ENCODE measurements at places on chromosomes 6 and 20.
A peak's percentile ranks its signal among the peaks of the same experiment; 100 is the strongest.

- no peak for DNase-seq
Observed at GRCh38 chr6:39111280-39111679, 3.7 kb downstream of the SAYSD1 start.

DNA sequence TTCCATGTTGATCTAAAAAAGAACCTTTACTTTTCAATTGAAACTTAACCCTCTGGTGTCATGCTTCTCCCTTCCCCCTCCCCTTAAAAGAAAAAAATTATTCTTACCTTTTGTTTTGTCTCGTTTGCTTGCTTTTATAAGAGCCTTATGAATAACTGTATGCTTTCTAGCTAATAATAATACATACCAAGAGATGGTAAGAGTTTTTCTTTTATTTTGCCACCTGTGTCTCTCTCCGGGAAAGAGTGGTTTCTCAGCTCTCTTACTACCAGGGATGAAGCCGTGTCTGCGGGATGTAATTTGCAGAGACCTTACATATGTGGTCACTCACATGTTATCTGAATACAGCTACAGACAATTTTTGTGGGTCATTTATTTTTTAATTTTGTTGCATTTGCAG, 7.7 kb downstream of the STX16 start:
- DNase-seq: no peak

GRCh38 chr6:144929262-144929661, 644.1 kb downstream of the UTRN start:
- no peak for DNase-seq

DNA sequence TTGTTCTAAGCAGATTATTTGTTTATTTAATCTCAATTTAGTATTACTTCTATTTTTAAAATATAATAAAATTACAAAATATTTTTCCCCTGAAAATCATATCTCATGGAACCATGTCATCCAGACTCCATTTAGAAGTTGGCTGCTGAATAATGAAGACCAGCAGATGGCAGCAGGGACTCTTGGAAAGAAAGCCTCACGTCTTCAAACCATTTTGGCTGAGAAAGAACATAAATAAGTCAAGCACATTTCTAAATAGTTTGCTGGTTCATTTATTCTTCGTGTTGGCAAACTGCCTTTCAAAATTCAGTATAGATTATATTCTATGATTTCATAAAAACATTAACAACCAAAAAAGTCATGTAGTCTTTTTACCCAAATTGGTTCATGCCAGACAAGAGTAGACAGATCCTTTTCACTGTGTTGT, 71.7 kb downstream of the RCAN2 start:
- peak; percentile 68 for DNase-seq

DNA sequence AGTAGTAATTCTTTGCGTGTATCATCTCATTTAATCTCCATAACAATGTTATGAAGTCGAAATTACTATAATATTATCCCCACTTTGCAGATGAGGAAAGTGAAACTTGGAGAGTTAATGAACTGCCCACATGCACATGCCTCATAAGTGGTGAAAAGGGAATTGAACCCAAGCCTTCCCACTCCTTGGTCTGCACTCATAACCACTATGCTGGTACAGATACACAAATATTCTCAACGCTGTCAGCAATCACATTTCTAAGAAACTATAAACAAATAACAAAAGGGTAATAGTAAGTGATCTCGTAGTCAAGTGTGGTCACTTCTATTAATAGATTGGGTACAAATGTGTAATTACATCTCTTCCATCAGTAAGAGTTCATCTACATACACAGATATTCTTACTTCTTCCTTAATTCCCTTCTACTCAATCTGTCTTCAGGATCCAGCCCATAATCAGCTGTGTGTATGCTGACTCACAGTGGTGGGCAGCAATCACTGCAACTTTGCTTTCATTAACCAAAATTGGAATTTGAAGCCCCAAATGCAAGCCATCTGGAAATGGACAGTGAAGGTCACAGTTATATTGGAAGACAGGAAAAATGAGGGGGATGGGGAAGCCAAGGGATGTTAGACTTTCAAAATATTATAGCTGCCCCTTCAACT, 6.6 kb downstream of the PRSS35 start:
- no peak for DNase-seq

- DNase-seq: no peak
Observed at GRCh38 chr6:150201772-150202329, 59.0 kb downstream of the PPP1R14C start.

DNA sequence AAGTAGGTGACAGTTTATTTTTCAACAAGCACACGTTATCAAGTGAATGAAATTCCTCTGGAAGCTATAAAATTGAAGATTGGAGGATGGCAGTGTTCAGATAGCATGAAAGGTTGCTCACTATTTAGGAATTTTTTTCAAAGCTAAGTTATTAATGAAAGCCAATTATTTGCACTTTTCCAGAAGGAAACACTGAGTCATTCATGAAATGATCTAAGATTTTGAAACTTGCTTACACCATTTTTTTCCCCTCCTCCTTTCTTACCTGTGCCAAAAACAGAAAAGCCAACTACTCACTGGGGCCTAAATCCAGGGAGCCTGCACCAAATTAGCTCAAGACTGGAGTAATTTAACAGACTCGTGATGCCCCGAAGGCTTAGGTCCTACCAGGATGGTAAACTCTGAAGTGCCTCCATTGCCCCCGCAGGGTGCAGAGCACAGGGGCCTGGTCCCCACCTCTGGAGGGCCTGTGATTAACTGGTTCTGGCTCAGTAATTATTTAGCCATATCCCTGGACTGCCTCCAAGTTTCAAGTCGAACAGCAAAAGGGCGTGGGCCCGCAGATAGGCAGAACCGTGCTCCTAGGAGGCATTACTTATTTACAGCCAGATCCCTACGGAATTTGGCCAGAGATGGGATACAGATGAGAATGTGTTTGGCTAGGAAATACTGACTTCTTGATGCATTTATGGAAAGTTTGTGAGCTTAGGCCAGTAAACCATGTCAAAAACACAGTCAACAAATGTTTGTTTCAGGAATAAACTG, 28.0 kb upstream of the ZNF217 start:
- DNase-seq: no peak

DNA sequence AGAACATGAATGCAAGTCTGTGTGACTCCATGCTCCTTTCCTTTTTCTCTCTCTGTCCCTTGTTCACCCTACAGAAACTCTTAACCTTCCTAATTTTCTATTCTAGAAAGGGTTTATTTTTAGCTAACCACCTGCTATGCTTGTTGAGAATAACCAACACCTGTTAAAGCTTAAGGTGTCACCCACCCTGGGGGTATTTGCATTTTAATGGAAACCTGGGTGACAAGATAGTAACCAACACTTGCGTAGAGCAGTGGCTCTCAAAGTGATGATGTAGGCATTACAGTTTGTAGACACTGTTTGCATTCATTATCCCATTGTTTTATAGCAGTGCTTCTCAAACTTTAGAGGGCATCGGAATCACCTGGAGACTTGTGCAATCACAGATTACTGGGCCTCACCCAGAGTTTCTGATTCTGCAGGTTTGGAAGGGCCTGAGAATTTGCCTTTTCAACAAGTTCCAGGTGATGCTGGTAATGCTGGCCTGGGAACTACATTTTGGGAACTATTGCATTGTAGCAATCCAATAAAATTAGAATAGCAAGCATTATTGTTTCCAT, 114.4 kb upstream of the ARMC2 start:
- no peak for DNase-seq

- no peak for DNase-seq
Observed at GRCh38 chr20:12581644-12582289, 427.0 kb upstream of the SPTLC3 start.

DNA sequence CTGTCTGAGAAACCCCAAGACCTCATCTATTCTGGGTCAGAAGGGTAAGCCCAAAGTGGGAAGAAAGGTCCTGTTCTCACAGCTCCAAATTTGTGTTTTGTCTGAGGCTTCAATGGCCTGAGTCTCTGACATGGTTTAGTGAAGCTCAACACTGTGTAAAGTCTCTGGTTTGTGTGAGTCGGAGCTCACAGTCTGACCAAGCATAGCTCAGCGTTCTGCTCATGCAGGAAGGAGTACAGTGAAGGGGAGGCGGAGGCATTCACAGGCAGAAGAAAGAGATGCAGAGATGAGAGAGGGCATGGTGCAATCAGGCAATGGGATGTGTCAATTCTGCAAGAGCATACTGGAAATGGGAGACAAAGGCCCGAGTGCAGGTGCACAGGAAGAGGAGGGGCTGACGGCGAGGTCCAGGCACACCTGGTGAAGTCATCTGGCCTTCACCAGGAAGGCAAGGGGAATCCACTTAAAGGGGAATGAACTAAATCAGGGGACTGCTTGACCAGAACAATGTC, 463.0 kb upstream of the AGPAT4 start:
- no peak for DNase-seq

GRCh38 chr20:31818376-31818908, 714 bp upstream of the MYLK2 start:
- no peak for DNase-seq

GRCh38 chr6:80338201-80338836, 231.8 kb downstream of the BCKDHB start:
- DNase-seq: peak; percentile 93

- no peak for DNase-seq
Observed at GRCh38 chr6:34114695-34115402, 31.0 kb downstream of the GRM4 start.

GRCh38 chr6:57173056-57173885, 1.1 kb downstream of the BAG2 start:
- DNase-seq: peak; percentile 34

GRCh38 chr6:90893400-90893799, 306.5 kb upstream of the MAP3K7 start:
- no peak for DNase-seq

GRCh38 chr6:32175322-32175710, 568 bp downstream of the AGPAT1 start:
- DNase-seq: no peak

GRCh38 chr6:155022721-155023120, 27.6 kb downstream of the TIAM2 start:
- no peak for DNase-seq

DNA sequence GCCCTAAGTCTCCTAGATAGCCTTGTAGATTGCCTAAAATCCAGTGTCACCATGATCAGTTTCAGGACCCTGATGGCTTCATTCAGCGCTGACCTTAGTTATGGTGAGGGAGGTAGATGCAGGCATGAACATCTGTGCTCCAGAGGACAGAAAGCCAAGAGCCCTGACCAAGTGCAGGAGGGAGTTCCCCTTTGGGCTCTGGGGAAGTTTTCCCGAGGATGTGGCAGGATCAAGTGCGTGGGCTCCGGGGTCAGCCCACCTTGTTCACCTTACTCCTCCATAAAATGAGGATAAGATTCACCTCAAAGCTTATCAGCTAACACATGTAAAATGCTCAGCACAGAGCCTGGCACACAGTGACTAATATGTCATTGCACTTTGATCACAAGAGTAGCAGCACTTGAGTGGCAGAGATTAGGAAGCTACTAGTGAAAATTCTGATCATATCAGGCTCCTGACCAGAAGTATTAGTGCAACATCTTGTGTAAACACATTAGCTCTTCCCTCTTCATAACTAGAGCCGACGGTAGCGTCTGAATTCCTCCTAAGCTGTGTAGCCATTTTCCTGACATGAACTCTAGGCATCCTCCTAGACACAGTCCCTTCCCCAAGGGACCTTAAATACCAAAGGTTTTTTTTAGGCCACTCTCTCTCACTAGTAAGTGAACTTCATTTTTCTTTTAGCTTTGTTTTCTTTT, 125.2 kb downstream of the SULF2 start:
- DNase-seq: no peak

GRCh38 chr6:116330511-116330910, 40.2 kb upstream of the DSE start:
- no peak for DNase-seq

GRCh38 chr6:159700970-159701369, 7.9 kb upstream of the SOD2 start:
- no peak for DNase-seq

GRCh38 chr6:45003387-45003786, 324.7 kb upstream of the RUNX2 start:
- no peak for DNase-seq

- DNase-seq: no peak
Observed at GRCh38 chr6:136886091-136886490, 36.0 kb upstream of the SLC35D3 start.

DNA sequence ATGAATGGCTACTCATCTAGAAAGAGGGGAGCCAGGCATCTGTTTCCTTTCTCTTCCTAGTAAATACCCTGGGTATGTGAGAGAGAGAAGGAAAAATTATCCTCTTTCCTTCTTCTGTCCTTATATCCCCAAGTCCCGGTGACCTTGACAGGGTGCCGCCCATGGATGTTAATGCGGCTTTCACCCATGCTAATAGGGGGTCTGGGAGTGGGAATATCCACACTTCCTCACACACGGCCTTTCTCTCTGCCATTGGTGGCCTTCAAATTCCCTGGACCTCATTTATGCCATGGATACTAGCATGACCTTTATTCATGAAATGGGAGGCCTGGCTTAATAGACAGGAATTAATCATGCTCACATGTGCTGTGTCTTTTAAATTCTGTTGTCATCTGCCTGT, 159.0 kb upstream of the NOX3 start:
- no peak for DNase-seq

DNA sequence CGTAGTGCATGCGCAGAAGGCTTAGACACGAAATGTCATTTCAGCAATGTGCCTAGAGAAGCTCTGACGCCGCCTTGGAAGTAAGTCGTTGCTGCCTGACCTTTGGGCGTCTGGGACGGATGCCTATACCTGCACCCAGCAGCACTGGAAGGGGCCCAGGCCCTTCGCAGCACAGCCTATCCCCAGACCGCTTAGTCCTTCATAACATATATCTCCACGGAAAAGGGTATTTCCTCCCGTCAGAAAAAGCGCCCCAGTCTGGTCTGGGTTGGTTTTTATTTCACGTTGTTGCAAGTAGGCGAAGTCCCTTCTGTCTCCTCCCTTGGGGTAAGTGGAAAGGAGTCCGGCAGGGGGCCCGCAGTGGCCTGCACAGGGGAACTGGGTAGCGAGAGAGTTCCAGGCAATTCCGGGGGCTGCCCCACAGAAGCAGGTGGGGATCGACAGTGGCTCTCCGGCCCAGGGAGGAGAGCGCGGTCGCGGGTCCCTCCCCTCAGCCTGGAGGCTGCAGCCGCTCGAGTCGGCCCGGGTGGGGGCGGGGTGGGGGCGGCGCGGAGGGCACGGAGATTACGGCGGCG, 559 bp upstream of the EYA4 start:
- DNase-seq: no peak

DNA sequence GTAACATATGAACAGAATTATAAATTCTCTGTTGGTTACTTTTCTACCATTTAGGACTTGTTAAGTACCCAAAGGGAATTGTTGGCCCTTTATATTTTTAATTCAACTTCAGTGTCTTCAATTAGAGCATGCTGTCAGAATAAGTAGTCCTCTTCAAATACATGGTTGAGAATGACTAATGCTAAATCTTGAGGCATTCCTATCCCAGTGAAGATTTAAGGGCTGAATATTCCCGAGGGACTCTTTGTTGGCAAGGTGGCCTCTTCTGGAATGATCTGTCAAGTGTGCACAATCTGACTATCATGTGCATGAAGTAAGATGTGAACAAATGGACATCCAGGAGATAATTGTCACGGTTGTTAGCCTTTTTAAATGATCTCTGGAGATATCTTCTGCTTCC, 421.7 kb downstream of the BMP2 start:
- DNase-seq: no peak
